Activated CD4-positive, alpha-beta T cell treated with anti-CD3 and anti-CD28 coated beads, Interleukin-2, amount 10 ng/mL, durations not matched to agents 24 days and 14 days (primary cell): ENCODE measurements at places on chromosomes 6 and 20. TPM values are rescaled to one million over a fixed set of nuclear protein-coding genes. Genes with fewer than 3 reads are reported as not detected.
A peak's percentile ranks its signal among the peaks of the same experiment; 100 is the strongest.

GRCh38 chr6:75932067-75932466 is 140.4 kb downstream of the IMPG1 start:
- no peak for DNase-seq
- H3K36me3 ChIP-seq: no peaks in the 10 kb centered on the region
- no peak overlapping the region for H3K4me3 ChIP-seq
- H3K27me3 ChIP-seq: peaks cover 17% of the 10 kb centered on the region
- no peak overlapping the region for H3K27ac ChIP-seq
- peaks cover 4% of the 10 kb centered on the region for H3K4me1 ChIP-seq

GRCh38 chr20:16607364-16608276 is 34.4 kb upstream of the KIF16B start:
- peaks cover 3% of the 10 kb centered on the region for H3K27me3 ChIP-seq
- no peaks in the 10 kb centered on the region for H3K4me1 ChIP-seq
- no peak overlapping the region for H3K27ac ChIP-seq
- no peaks in the 10 kb centered on the region for H3K36me3 ChIP-seq
- H3K4me3 ChIP-seq: no peak overlapping the region

GRCh38 chr20:39960522-39961428 is 728.3 kb downstream of the MAFB start:
- no peak overlapping the region for H3K4me3 ChIP-seq
- no peak overlapping the region for H3K27ac ChIP-seq
- H3K36me3 ChIP-seq: no peaks in the 10 kb centered on the region
- no peaks in the 10 kb centered on the region for H3K4me1 ChIP-seq
- no peaks in the 10 kb centered on the region for H3K27me3 ChIP-seq

DNA sequence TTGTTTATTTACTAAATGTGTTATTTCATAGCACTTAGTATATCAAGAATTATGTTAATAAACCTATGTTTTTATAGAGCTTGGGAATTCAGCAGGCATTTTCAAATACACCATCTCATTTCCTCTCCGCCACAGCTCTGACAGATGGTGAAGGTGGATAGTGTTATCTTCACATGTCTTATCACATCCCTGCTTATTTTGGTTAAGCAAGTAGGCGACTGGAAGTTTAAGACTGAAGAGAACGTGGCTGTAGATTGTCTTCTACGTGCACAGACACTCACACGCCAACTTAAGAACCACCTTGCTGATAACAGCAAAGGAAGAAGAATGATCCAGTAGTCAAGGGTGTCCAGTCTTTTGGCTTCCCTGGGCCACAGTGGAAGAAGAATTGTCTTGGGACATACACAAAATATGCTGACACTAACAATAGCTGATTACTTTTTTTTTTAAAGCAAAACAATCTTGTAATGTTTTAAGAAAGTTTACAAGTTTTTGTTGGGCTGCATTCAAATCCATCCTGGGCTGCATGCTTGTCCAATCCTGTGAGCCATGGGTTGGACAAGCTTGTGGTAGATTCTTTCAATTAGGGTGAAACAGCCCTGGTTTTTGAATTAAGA is 43.3 kb upstream of the SCGN start:
- no peak overlapping the region for H3K4me3 ChIP-seq
- no peaks in the 10 kb centered on the region for H3K27me3 ChIP-seq
- DNase-seq: no peak
- H3K4me1 ChIP-seq: no peaks in the 10 kb centered on the region
- no peak overlapping the region for H3K27ac ChIP-seq

DNA sequence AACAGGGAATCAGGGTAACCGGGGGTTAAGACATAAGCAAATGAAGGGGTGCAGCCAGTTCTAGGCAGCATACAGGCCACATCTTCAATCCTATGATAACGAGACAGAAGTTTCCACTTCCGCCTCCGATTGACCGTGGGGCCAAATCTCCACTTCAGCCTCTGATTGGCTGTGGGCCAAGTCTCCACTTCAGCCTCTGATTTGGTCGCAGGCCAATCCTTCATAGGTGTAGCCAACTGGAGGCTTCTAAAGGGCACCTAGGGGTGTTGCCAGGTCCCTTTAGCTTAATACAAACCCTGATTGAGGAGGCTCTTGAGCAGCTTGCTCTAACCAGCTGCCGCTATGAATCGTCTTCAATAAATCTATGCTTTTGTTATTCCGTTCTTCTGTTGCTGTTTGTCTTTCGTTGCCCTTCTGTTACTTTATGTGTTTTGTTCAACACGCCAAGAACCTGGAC is 2.1 kb upstream of the ERGIC3 start:
- H3K36me3 ChIP-seq: peaks cover 6% of the 10 kb centered on the region
- no peak overlapping the region for H3K4me3 ChIP-seq
- peak; percentile 70 for DNase-seq
- no peak overlapping the region for H3K27ac ChIP-seq

PNPLA1 gene
- not detected in 2 replicates for total RNA-seq

CFAP61 gene
- not detected in 2 replicates for total RNA-seq

CARMIL1 gene
- 1.4 and 1.6 TPM in 2 replicates for total RNA-seq
